Aorta (tissue), 5 donors: ENCODE measurements at places on chromosomes 7 and 10. TPM values are rescaled to one million over a fixed set of nuclear protein-coding genes. Genes with fewer than 3 reads are reported as not detected.

GRCh38 chr7:142188846-142189245, 69.0 kb downstream of the PRSS58 start:
- H3K27ac ChIP-seq: no peak overlapping the region
- no peaks in the 10 kb centered on the region for H3K27me3 ChIP-seq
- no peaks in the 10 kb centered on the region for H3K4me1 ChIP-seq
- no peak overlapping the region for H3K4me3 ChIP-seq
- no peak for DNase-seq

DNA sequence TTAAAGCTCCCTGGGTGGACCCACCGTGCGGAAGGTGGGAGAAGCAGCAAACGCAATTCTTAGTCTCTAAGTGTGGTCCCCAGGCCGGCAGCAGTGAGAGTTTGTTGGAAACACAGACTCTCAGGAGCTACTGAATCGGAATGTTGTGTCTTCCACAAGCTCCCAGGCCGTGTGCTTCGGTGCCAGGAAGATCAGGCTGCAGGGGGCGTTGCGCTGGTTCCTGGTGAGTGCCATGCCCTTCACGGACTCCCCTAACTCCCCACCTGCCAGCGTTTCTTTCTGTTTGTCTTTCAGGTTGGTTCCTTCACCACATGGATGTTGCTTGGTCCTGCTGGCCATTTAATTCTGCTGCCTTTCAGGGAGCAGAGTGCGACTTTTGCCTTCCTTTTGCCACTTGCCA, 91.2 kb upstream of the PITRM1 start:
- no peak overlapping the region for H3K4me3 ChIP-seq
- no peaks in the 10 kb centered on the region for H3K4me1 ChIP-seq
- no peaks in the 10 kb centered on the region for H3K27me3 ChIP-seq
- H3K27ac ChIP-seq: no peak overlapping the region
- DNase-seq: no peak
- no peaks in the 10 kb centered on the region for H3K36me3 ChIP-seq

- no peak for DNase-seq
- H3K27me3 ChIP-seq: no peaks in the 10 kb centered on the region
- no peaks in the 10 kb centered on the region for H3K36me3 ChIP-seq
- no peak overlapping the region for H3K27ac ChIP-seq
- no peak overlapping the region for H3K4me3 ChIP-seq
- no peaks in the 10 kb centered on the region for H3K4me1 ChIP-seq
These were observed 523.9 kb downstream of the ADRA2A start for GRCh38 chr10:111600772-111601171.

DNA sequence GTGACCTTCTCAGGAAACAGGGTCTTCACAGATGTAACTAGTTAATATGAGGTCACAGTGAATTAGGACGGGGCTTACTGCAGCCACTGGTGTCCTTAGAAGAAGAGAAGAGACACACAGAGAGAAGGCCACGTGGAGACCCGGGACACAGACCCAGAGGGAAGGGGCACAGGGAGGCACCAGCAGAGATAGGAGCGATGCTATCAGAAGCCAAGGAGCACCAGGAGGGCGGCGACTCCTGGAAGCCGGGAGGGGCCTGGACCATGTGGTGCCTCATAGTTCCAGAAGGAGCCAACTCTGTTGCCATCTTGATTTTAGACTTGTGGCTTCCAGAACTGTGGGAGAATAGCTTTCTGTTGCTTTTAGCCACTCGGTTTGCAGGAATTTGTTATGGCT, 505.9 kb downstream of the TCERG1L start:
- H3K27ac ChIP-seq: no peak overlapping the region
- no peaks in the 10 kb centered on the region for H3K4me1 ChIP-seq
- no peak for DNase-seq
- no peak overlapping the region for H3K4me3 ChIP-seq
- no peaks in the 10 kb centered on the region for H3K27me3 ChIP-seq
- no peaks in the 10 kb centered on the region for H3K36me3 ChIP-seq

DNA sequence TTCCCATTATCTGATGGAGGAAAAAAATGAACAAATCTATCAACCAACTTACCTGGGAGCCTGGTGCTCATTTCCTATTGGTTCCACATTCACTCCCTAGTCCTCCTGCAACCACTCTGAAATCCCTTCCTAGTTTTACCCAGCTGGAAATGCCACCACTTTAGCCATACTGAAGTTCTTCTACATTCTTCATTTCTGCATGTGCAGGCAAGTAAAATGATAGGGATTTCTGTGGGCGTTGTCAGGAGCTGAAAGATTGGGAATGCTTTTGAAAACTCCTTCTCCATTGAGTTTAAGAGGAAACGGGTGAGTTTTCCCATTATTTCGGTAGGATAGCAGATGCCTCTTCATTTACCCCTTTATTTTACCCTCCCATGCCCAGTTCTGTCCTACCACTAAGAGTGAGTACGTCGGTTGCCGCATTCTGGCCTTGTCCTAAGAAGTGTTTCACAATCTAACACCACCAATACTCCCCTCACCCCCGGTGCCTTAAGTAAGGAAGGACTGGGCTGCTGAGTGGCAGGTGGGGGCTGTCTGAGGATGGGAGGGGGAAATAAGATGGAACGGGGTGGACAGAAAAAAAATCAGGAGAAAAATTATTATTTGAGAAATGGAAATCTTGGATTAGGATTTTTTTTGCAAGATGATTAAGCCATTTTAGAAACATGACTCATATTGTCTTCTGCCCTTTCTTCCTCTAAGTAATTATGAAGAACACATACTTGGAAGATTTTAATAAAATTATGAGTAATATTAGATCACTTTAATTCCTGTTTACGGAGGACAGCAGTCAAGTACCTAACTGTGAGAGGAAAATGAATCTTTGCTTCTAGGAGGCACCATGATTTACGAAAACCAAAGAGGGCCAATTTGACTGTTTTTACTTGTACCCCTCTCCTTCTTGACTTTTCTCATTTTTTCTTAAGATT, 13.2 kb upstream of the TAS2R60 start:
- no peak overlapping the region for H3K27ac ChIP-seq
- no peak for DNase-seq
- no peaks in the 10 kb centered on the region for H3K36me3 ChIP-seq
- H3K27me3 ChIP-seq: no peaks in the 10 kb centered on the region

Gene CTAGE8
- polyA plus RNA-seq: not detected
